Activated B cell treated with CpG ODN at 0.5 μM for 24 hours (primary cell): ENCODE measurements at places on chromosomes 1 and 21.
A peak's percentile ranks its signal among the peaks of the same experiment; 100 is the strongest.

- no peak for DNase-seq
These were observed 223.5 kb downstream of the KIF26B start for GRCh38 chr1:245378311-245378722.

DNA sequence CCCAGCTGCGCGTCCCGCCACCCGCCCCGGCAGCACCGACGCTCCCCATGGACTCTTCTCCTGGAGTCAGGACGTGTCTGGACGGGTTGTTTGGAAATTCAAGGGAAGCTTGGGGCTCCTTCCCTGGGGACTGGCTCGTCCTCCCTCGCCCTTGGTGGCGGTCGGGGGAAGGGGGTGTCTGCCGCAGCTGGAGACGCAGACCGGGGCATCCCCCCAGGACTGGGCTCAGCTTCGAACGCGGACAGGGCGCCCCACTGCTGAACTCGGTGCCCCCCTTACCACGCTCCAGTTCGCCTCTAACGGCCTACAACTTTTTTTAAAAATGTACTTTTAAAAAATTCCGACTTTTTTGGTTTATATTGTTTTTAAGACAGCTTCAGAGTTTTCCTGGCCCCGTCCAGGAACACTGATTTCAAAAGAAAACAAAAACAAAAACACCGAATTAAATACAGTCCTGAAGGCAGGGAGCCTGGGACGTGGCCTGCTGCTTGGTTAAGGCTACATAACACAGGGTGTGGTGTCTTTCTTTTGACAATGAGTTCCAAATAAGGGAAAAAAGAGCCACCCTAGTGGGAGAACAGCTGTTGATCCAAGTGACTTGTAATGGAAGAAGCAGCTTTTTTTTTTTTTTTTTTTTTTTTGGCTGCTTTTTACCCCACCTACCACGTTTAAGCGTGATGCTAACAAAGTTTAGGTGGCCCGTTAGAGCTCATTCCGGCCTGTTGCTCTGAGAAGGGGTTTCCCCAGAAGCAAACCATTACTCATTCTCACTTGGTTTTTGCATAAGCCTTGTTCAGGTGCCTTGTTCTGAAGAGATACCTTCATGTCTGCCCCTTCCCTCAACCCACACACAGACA, 862 bp upstream of the DIPK1A start:
- no peak for DNase-seq

- DNase-seq = no peak
These were observed 23.7 kb downstream of the PRRX1 start for GRCh38 chr1:170687621-170688020.

- DNase-seq = no peak
These were observed 27.5 kb downstream of the KCNC4 start for GRCh38 chr1:110237386-110238152.

- DNase-seq = no peak
These were observed 15.1 kb upstream of the CRB1 start for GRCh38 chr1:197252973-197253372.

DNA sequence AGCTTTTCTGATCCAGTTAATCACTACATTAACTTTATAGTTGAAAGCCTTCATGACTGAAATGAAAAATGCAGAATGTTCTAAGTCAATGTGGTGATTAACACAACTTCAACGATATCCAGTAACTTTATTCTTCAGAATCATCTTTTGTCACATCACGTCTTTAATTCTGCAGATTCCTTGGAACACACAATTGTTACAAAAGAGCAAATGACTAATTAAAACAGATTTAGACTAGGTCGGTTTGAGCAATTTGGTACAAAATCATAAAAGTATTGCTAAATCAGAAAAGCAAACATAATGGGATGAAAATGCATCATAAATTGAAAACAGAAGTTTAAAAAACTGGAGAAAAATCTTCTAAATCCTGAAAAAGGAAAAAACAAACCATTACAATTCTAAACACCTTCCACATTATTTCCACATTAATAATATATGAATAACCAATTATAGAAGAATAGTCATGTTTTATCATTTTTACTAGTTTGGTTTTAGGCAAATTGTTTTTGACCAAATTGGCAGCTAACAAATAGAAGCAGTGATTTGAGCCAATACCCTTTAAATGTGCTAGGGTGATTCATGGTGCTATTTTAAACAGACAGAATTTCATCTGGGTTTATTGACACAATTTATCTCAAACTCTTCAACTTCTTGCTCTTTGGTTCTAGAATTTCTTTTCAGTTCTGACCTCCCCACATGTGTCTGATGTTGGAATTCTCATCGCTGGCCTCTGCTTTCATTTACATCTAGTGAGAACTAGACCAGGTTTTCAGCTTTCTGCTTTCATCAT, 468.1 kb upstream of the PTBP2 start:
- DNase-seq = no peak

GRCh38 chr1:118988186-118989005, at the start of gene TBX15:
Gene TBX15, minus strand, starts transcription at chr1:118988343. Its CDS starts 548 bp downstream, at chr1:118987795.
- DNase-seq = no peak

GRCh38 chr1:244065960-244066388, 14.9 kb downstream of the ZBTB18 start:
- DNase-seq = no peak

- no peak for DNase-seq
These were observed 62.2 kb upstream of the ATP1B1 start for GRCh38 chr1:169044296-169044695.

- DNase-seq = peak; percentile 90
These were observed 1.6 kb upstream of the MMP23B start for GRCh38 chr1:1630191-1630964.

DNA sequence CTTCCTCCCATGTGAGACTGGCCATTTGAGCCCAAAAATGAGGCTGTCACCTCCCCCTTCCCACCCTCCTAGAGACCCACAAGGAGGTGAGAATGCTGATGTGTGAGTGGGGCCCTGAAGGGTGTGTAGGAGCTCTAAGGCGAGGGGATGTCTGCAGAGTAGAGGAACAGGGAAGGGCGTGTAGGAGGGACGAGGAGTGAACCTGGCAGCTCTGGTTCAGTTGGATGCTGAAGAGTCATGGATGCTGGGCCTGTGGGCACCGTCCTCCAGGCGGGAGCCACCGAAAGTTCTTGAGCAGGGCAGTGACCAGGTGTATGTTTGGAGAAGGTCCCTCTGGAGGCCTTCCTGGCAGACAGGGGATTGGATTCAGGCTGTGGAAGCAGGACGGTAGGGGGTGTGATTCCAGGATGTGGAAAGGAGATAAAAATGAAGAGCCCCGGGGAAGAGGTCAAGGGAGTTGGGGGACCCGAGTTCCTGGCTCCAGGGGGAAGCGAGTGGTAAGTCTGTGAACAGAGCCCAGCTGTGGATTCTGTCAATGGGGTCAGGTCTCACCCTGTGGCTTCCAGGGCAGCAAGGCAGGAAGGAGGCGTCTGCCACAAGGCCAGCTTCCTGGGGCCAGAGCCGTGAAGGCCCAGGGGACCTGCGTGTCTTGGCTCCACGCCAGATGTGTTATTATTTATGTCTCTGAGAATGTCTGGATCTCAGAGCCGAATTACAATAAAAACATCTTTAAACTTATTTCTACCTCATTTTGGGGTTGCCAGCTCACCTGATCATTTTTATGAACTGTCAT, 7.9 kb downstream of the SAMD11 start:
- no peak for DNase-seq

DNA sequence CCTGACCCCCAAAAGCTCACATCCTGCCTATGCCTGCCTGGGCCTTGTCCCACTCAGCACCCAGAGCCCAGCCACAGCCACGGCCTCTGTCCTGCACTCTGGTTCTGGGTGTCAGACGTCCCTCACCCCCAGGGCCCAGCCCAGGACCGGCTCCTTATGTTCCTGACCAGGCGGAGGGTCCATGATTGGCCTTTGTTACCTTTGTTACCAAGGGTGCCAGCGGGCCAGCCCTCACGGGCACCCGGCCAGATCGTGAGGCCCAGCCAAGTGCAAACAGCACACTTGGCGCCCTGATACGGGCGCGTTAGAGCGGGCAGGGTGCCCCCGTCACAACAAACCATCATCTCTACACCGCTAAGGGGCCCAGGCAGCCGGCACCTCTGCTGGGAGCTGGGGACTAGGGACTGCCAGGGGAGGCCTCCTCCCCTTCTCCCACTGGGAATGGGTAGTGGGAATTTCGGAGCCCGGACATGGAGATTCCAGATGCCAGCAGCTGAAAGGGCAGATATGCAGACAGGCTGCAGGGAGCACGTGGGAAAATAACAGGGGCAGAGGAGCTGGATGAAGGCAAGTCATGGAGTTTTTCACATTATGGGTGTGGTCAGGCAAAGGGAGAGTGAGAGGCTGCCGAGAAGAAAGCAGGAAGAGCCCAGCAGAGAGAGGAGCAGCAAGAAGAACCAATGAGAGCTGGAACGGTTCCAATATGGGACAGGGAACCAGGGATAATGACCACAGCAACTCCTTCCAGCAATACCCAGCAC, 22.1 kb downstream of the HSPG2 start:
- no peak for DNase-seq

- DNase-seq = no peak
These were observed 312.5 kb upstream of the DUSP10 start for GRCh38 chr1:222054416-222054815.

DNA sequence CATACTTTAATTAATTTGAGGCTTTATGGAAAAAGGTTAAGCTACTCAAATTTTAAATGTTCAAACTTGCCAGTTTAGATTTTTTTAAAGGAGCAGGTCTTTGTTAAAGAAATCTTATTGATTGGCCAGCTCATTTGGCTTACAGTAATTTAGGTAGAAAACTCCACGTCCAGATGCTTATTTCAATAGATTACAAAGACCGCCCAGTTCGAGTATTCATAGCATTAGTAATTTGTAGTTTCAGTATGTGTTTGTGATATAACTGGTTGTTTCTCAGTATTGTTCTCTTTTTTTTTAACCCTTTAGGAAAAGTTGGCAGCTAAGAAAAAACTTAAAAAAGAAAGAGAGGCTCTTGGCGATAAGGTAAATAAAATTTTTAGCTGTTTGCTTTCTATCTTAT, 1.6 kb downstream of the RPF1 start:
- no peak for DNase-seq

DNA sequence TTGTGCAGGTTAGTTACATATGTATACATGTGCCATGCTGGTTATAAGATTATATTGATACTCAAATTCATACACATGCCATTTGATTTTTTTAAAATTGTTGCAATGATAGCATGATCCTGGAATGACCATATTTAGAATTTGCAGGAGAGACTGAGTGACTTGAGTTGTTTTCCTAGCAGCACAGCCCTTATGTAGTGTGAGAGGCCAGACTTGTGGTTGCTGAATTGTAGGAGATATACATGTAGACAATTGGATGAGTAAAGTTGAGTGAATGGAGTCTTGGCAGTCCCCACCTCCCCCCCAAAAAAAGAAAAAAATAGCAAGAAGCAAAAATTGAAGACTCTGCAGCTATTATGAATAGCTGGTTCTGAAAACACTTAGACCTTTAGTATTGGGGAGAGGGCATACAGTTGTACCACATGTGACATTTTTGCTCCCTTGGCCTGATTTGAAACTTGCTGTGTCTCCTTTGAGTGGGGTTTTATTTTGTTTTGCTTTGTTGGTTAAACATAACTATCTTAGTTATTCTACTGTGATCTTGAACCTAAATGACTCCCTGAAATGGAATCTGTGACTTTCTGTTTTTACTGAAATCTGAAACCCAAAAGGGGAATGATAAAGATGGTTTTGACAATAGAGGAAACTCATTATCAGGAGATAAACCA, 280.3 kb downstream of the HMCN1 start:
- no peak for DNase-seq

- DNase-seq = no peak
These were observed 77.6 kb downstream of the RPS6KA1 start for GRCh38 chr1:26607186-26607585.
